ENCODE measurements at places on chromosomes 5 and 9.

GRCh38 chr9:8679371-8679822 is 879.8 kb upstream of the DMAC1 start:
- DNase-seq, result no peak

- no peak for DNase-seq
Observed at GRCh38 chr5:154881986-154882385, 23.6 kb downstream of the CNOT8 start.

DNA sequence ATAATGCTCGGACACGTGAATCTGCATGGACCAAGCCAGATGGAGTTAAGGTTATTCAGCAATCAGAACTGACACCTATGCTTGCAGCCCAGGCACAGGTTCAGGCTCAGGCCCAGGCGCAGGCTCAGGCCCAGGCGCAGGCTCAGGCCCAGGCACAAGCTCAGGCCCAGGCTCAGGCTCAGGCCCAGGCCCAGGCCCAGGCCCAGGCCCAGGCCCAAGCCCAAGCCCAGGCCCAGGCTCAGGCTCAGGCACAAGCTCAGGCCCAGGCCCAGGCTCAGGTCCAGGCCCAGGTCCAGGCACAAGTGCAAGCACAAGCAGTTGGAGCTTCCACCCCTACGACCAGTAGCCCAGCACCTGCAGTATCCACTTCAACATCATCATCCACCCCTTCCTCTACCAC is 11.8 kb downstream of the TCERG1 start:
- DNase-seq, result no peak

GRCh38 chr9:111621895-111622480 is 9.1 kb upstream of the DNAJC25 start:
- DNase-seq, result no peak

- peak; percentile 93 for DNase-seq
Observed at GRCh38 chr9:99819856-99820684, 1.6 kb upstream of the NR4A3 start.

- DNase-seq, result no peak
Observed at GRCh38 chr5:68922172-68922987, 171.4 kb upstream of the SLC30A5 start.

DNA sequence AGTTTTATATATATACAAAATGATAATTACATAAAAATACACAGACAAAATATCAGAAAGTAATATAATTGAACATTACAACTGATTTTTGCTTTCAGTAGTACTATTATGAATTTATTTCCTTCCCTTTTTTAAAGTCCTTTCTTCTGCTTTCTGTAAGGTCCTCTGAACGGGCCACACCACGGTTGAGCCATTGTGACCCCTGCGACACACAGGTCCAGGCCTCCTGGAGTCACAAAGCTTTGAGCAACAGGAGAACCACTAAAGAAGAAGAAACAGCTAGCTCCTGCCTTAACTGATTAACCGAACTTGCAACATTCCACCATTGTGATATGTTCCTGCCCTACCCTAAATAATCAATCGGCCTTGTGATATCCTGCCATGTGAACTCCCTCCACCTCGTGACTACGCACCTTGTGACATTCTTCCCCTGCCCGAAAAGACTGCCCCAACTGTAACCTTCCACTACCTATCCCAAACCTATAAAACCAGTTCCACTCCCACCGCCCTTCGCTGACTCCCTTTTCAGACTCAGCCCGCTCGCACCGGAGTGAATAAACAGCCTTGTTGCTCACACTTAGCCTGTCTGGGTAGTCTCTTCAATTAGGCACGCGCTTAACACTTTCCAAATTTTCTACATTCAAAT is 375.0 kb upstream of the RFX3 start:
- DNase-seq, result no peak

GRCh38 chr5:97628031-97628430 is 445.0 kb upstream of the RIOK2 start:
- DNase-seq, result no peak

GRCh38 chr5:134143944-134144941 is 29.8 kb downstream of the TCF7 start:
- DNase-seq, result no peak

- DNase-seq, result no peak
Observed at GRCh38 chr5:58016358-58016757, 443.5 kb downstream of the PLK2 start.

GRCh38 chr5:80174790-80175189 is 81.1 kb downstream of the SERINC5 start:
- DNase-seq, result no peak

- no peak for DNase-seq
Observed at GRCh38 chr5:128684961-128685360, 146.9 kb upstream of the FBN2 start.

DNA sequence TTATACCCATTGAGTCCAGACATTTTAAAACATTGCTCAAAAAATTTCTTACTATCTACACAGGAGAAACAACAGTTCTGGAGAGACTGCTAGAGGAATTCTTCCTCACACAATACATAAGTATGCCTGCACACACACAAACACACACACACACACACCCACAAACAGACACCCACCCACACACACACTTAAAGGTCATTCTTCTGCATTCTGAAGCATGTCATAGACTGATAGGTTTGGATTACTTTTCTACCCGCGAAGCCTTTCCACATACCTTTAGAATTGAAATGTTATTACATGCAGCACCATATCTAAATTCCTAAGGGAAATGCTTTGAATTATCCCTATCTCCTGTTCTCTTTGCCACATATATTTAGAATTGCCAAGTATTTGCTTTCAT is 80.2 kb downstream of the FAM174A start:
- no peak for DNase-seq

DNA sequence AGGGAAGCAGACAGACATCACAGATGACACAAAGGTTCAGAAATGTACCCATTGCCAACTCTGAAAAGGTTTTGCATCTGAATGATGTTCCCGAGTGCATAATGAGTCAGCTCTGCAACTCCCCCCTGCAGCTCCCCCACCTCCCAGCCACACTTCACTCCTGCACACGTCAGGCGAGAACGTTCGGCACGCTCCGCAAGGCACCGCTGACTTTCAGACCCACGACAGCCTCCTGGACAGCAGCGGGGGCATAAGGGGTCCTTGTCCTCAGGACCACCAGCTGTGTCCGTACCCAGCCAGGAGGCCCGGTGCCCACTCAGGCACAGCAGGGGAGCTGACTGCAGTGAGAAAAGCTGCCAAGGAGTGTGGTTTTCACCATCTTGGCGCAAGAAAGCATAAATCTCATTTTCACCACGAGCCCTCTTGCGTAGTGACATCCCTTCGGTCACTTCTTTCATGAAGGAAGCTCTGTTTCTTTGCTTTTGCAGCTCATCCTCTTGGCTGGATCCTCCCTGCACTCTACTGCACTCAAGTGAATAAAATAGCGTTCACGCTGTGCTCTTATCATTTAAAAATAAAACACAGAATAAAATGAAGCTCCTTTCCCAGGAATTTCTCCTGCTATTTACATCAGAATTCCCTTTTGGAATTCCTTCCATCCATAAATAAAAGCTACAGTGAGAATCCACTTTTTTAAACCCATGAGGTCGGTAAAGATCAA is 9.9 kb downstream of the GFPT2 start:
- no peak for DNase-seq

- DNase-seq, result no peak
Observed at GRCh38 chr5:179930788-179931473, 23.2 kb upstream of the TBC1D9B start.

DNA sequence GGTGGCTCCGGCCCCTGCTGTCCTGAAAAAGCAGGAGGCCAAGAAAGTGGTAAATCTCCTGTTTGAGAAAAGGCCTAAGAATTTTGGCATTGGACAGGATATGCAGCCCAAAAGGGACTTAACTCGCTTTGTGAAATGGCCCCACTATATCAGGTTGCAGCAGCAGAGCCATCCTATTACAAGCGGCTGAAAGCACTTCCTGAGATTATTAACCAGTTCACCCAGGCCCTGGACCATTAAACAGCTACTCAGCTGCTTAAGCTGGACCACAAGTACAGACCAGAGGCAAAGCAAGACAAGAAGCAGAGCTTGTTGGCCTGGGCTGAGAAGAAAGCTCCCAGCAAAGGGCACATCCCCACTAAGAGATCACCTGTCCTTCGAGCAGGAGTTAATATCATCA is 89.7 kb downstream of the MLLT3 start:
- DNase-seq, result no peak

DNA sequence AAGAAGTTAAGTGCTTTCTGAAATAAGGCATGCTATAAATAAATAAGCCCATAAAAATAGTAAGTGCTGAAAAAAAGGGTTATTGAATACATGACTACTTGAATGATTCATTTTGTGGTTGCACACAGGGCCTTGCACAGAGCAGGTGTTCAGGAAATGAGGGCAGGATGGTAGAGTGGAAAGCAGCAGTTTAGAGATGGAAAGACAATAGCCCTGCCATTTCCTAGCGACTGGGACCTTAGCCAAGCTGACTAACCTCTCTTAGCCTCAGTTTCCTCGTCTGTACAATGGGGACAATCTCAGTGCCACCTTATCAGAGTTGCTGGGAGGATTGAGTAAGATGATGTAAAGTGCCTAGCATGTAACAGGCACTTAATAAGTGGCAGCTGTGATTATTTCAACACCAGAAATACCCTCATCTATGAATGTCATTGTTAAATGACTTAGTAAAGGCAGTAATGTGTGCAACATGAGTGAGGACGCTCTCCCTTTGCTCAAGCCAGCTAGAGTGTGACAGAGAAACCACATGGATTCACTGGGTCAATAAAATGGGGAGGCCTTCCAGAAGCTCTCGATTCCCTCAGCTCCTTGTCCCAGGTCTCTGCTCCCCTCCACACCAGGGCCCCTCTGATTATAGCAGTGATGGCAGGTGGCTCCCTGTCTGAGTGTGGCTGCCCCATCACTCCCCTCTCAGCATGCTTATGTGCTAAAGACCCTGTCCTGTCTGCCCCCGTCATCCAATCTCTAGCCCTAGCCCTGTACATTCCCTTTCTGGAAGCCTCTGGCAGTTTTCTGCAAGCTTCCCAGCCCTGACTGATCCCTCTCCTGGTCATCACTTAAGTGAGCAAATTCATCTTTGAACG is 16.0 kb upstream of the PHF19 start:
- no peak for DNase-seq

DNA sequence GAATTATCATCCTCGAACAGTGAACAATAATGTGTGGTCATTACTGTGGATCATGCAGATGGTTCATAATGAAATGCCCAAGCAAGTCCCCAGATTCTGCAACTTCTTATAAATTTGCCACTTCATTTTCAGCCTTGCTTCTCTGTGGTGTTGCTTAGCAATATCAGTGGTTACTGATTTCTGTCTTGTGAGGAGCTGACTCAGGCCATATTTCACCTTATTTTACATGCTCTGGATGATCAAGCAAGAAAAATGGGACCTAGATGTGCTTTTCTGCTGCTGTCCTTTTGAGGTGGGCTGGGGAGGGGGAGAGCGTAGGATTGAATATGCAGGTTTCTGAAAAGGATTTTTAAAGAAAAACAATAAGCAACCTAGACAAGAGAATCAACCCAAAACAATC is 188.3 kb downstream of the SLC24A2 start:
- DNase-seq, result no peak

DNA sequence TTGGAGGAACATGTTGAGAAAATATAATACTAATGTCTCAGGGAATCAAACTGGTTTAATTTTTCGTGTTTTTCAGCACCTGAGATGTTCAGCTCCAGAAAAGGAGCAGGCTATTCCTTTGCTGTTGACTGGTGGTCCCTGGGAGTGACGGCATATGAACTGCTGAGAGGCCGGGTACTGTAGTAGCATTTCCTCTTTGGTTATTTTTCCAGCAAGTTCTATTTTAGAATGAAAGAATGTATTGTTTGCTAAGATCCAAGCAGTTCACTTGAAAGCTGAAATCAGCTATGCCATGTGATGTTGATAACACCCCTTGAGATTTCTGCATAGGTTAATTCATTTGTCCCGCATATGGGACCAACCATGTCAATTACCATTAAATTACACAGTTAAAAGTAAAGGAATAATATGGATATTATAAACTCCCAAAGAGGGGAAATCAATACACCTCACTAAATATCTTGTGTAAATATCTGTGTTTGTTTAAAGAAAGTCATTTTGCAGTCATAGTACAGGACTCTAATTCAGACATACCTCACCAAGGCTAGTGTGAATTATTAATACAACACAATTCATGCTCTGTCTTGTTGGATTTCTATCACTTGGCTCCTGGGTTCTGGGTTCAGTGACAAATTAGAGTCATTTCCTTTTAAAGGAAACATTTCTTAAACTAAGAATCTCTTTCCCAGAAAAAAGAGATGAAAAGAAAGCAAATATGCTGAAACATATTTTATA is 126.8 kb downstream of the STK32A start:
- no peak for DNase-seq

GRCh38 chr9:107635101-107635802 is 145.7 kb upstream of the KLF4 start:
- DNase-seq, result no peak

- no peak for DNase-seq
Observed at GRCh38 chr5:75831561-75831960, 114.3 kb upstream of the POC5 start.

DNA sequence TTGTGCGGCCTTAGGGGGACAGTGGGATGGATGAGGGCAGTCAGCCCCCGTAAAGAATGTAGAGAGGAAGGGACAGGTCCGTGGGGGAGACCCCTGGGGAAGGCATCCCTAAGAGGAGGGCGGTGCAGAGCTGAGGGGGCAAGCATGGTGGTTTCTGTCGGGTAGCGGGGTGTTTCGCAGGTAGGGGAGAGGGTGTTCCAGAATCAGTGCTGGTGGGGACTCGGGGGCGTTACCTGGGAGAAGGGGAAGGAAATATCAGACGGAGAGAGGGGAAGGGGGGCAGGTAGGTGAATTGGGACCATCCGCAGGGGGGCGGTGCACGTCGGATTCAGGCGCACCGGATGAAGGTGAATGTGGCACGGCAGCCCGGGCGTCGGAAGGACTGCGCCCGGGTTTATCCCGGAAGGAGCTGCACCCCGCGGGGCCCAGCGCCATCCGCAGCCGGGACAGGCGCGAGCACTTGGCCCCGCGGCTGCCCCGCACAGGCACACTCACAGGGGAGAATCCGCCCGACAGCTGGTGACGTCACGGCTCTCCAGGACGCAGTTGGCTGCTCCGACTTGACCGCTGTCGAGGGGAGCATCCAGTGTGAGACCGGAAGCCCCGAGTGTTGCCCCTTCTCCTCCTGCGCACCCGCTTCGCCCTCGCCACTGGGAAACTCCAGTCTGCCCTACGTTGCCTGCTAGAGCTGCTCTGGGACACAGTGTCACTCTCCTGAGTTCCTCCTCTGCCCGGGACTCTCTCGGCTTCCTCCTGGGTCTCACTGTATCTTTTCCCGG is 1.3 kb downstream of the CD72 start:
- peak; percentile 51 for DNase-seq

DNA sequence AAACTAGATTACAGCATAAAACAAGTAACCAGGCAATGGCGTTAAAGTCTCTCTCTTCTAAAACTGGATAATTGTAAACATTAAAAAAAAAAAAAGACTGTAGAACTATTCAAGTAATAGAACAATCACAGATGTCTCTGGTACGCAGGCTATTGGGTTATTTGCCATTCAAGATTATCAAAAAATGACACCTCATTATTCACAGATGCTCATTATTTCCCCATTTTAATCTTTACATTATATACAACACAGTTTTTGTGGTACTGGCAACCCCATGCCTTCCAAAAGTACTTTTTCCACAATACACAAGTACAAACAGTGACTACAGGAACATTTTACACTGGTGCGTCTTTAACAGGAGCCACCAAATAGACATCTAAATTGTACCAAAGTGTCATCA is 109.4 kb downstream of the ZNF608 start:
- no peak for DNase-seq

Data from activated CD4-positive, CD25-positive, alpha-beta regulatory T cell (primary cell).